ENCODE measurements at places on chromosomes 5 and 9. TPM values are rescaled to one million over a fixed set of nuclear protein-coding genes. Genes with fewer than 3 reads are reported as not detected.

GRCh38 chr9:35519692-35520363 lies 29.9 kb downstream of the RUSC2 start:
- H3K36me3 ChIP-seq = no peaks in the 10 kb centered on the region
- H3K27ac ChIP-seq = no peak overlapping the region
- no peak for DNase-seq
- no peak overlapping the region for H3K4me3 ChIP-seq
- H3K27me3 ChIP-seq = no peaks in the 10 kb centered on the region

MCC gene
- 0.88 TPM for total RNA-seq

- no peaks in the 10 kb centered on the region for H3K36me3 ChIP-seq
- no peak overlapping the region for H3K27ac ChIP-seq
- no peak for DNase-seq
- H3K27me3 ChIP-seq = peaks cover 28% of the 10 kb centered on the region
Measured at GRCh38 chr9:106867286-106867685, 4.3 kb downstream of the ZNF462 start.

- no peak for DNase-seq
- H3K4me1 ChIP-seq = no peaks in the 10 kb centered on the region
- no peak overlapping the region for H3K4me3 ChIP-seq
- H3K27ac ChIP-seq = no peak overlapping the region
Measured at GRCh38 chr5:107265193-107265592, 405.5 kb downstream of the EFNA5 start.

FRRS1L gene
- not detected for total RNA-seq

KDM3B gene
- 59.3 TPM for total RNA-seq

PCDHGA7 gene
- total RNA-seq = 0.22 TPM

- H3K4me3 ChIP-seq = no peak overlapping the region
- no peak overlapping the region for H3K27ac ChIP-seq
Measured at GRCh38 chr5:31728039-31728438, 89.1 kb downstream of the PDZD2 start.

DNA sequence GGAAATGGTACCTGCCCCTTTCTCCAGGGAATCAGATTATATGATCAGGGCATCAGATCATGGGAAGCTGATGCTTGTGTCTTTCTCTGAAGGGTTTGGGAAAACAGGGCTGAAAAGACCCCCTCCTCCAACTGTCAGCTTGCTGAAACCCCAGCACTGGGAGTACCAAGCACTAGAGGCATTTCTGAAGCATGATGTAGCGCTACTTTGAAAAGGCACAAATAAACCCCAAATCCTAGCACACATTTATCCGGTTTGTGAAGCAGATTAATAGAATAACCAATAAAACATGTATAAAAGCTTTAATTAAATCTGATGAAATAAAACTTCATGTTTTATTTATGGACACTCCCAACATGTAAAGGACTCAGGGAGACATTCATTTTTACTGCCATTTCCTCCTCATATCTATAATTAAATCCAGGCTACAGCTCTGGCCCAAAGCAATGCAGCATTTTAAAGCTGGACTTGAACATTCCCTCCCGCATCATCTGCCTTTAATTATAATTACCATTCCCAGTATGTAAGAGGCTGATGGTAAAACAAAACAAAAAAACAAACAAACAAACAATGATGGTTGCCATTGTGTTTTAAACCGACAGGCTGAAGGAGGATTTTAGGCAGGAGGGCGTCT lies 298.2 kb upstream of the RFX3 start:
- H3K27me3 ChIP-seq = no peaks in the 10 kb centered on the region
- no peak for DNase-seq
- H3K4me3 ChIP-seq = no peak overlapping the region
- no peaks in the 10 kb centered on the region for H3K4me1 ChIP-seq
- no peaks in the 10 kb centered on the region for H3K36me3 ChIP-seq
- no peak overlapping the region for H3K27ac ChIP-seq

GRCh38 chr9:72315089-72315509 lies 49.9 kb downstream of the ZFAND5 start:
- H3K27me3 ChIP-seq = peaks cover 9% of the 10 kb centered on the region
- H3K27ac ChIP-seq = no peak overlapping the region
- no peaks in the 10 kb centered on the region for H3K4me1 ChIP-seq
- no peak for DNase-seq
- H3K4me3 ChIP-seq = no peak overlapping the region
